ENCODE measurements at places on chromosomes 4 and X.

DNA sequence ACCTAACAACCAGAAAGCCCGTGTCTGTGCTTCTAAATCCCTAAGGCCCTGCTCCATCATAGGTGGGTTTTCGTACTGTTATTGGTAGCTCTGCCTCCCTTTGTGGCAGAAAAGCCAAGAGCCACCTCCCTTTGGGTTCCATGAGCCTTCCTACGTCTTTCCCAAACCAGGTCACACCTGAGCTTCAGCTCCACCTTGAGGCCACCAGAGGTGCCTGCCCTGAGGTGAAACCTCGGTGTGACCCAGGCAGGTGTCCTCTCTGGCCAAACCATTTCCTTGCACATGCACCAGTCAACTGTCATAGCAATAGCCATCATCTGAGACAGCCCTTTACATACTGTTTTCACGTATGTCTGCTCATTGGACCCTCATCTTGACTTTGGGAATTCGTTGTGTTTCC lies 188.0 kb upstream of the RBPJ start:
- DNase-seq: peak; percentile 9

- no peak for DNase-seq
Measured at GRCh38 chr4:99855678-99856077, 38.5 kb downstream of the LAMTOR3 start.

DNA sequence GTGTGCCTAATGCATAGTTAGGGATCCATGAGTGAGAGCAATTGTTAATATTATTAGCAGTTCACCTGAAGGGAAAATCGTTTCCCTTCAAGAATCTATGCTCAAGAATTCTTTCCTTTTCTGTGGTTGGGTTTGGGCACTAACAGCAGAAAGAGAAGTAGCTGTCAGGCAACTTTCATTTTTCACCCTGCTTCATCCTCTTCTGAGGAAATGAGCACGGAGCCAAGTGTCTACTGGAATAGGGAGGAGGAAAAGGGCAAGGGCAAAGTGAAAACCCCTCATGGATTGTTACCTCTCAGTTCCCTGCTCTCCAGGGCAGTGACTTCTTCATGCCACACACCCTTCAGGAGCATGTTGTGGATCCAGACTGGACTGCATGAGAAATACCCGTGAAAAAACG lies 2.6 kb upstream of the HPGDS start:
- DNase-seq: no peak

DNA sequence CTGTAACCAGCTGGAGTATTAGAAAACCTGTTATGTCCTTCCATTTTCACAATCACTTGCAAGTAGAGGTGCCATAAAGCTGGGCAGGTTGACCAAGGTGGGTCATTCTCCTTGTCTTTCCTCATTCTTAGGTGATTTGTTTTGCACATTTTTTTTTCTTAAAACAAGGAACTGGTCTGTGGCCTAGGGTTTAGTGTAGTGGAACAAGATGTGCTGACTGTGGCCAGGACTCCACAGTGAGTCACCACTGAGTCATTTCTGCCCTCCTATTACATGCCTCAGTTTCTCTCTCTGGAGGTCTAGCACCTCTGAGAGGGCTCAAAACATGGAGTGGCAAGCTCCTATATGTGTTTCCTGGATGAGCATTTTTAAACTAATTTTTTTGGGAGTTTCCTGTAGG lies 355.9 kb downstream of the GPM6A start:
- DNase-seq: no peak

GRCh38 chr4:89598602-89599001 lies 238.4 kb downstream of the SNCA start:
- peak; percentile 15 for DNase-seq

DNA sequence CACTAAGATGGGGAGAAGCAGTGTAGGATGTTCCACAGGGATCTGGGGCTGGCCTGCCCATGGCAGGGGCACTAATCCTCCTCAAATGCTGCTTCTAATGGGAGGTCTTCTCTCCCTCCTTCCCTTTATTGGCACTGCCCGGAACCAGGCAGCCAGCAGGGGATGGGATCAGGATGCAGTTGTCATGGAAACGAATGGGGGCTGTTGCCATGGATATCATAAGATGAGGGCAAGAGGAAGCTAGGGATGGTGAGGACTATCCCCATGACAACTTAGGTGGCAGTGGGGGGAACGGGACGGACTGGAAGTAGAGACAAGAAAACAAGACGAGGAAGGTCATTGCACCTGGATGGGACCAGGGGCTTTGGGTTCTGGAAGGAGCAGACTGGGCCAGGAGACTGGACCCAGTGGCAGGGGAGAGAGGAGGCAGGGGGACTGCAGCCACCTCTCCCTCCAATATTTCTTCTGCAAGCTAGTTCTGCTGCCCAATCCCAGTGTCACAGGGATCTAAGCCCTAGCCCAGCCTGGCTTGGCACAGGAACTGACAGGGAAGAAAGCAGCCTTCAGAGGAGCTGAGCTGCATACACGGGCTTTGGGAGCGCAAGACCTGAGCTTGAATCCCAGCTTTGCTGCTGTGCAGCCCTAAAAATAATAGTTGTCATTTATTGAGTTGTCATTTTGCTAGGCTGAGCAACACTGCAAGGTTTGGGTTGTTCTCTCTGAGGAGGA lies 19.0 kb downstream of the IQSEC2 start:
- no peak for DNase-seq

- no peak for DNase-seq
Measured at GRCh38 chr4:119748853-119749252, 120.2 kb upstream of the PDE5A start.

DNA sequence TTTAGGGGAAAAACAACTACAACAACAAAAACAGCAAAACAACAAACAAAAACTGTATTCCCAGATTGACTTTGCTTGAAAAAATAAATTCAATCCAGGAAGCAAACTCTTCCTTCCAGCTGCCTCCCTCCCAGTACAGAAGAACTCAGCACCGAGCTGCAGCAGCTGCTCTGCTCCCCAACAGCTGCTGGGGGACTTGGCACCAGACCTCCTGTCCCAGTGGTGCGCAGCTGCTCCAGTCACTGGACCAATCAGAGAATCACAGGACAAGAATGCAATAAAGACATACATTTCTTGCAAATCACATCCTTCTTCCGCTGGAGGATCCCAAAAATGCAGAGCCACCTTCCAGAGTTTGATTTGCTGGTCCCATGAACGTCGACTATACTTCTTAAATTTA lies 11.8 kb upstream of the FAM53A start:
- DNase-seq: no peak

DNA sequence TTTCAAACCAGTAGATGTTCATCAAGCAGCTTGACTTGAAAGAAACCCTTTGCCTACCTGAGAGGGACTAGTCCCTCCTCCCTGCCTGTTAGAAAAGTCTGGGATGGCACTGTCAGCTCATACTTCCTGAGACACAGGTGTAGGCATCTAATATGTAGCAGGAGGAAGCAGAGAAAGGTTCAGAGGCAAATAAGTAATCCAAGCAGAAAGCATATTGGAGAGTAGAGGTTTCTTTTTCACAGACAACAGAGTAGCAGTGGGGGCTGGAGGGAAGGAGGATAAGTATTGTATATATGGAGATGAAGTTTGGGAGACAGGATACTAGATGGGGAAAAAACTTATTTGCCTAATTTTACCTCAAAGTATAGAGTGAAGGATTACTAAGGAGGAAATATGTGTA lies 81.5 kb downstream of the FNIP2 start:
- DNase-seq: no peak

DNA sequence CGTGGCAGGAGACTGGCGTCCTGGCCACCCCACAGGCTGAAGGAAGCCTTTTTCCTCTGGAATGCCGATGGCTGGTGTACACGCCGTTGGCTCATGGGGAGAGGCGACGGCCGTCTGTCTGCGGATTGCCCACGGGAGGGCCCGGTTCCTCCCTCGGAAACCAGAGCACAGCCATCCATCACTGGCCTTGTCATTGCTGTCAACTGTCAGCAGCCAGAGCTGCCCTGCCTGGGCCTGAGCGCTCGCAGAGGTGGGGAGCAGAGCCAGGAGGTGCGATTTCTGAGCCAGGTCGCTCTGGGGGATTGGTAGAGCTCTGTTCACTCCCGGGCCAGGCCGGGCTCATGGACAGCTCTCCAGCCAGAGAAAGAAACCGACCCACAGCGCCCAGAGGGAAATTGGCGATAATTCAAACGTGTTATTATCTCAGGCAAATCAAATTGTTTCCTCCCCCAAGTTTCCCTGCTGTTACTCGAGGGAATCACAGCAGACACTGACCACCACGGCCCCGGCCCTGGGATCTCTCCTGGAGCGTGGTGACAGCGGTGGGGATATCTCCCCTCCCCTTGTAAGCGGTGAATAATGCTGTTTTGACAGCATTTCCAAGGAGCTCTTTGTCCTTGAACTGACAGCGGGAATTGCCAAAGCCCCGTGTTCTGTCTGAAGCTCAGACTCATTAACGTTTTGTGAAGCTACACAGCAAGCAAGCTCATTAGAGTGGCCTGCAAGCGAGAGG lies 220.9 kb upstream of the PSAPL1 start:
- no peak for DNase-seq

- DNase-seq: peak; percentile 9
Measured at GRCh38 chr4:182642831-182643230, 274.4 kb downstream of the DCTD start.

- DNase-seq: no peak
Measured at GRCh38 chr4:108107729-108108382, 60.9 kb downstream of the LEF1 start.

- DNase-seq: no peak
Measured at GRCh38 chr4:142095886-142096605, 459.7 kb downstream of the IL15 start.

GRCh38 chrX:85004255-85004654 lies 578 bp downstream of the APOOL start:
- no peak for DNase-seq

DNA sequence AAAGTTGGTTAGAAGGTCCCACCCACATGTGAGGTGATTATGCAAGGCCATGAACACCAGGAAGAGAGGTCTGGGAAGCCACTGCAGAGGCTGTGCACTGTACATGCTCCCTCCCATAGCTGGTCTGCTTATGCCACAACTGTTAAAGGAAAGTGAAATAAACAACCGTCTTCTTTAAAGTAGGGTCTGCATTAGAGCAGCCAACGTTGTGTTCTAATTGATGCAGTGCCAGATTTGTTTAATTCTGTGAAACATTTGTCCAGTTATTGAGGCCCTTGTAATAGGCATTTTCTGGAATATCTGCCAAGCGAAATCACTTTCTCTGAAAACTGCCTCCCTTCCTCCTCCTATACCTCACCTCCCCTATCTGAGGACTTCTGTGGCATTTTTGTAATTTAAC lies 224.0 kb upstream of the LNX1 start:
- DNase-seq: no peak

DNA sequence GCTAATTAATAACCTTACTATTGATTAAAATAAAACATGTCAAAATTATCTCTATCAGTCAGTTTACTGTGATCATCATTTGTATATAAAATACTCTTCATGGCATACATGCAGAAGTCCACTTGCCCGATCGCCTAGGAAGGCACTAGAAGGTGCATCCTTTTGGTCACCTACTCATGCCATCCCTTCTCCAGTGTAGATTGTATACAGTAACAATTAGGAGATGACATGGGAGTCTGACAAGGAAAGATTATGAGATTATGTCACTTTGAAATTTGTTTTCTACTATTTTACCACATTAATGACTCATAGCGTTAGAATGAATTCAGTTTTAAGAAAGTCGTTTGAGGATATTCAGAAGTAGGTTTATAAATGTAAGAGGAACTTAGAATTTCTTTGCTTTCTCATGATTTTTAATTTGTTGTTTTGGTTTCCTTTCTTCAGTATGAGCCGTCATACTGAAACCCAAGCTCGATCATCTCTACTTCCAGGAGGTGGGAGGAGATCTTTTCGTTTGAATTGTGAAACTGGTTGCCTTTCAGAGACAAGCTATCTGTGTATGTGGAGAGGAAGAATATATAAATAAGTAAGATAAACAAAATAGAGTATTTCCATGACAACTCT lies 51.1 kb upstream of the UNC5C start:
- DNase-seq: no peak

DNA sequence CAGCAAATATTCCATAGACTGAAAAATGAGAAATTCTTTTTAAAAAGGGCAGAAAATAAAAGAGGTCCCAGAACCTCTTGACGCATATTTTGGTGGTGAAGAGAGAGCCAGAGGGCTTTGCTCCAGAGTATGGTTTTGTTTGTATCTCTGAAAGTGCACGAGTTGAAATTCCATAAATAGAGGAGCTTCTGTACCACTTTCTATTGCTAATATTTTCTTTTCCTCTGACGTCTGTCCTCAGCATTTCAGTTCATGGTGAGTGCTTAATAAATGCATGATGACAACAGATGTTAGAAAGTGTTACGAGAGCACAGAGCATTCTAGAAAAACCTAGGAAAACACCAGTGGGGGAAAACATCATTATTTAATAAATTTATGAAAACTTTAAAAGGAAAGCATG lies 145.6 kb downstream of the AMELX start:
- DNase-seq: no peak

DNA sequence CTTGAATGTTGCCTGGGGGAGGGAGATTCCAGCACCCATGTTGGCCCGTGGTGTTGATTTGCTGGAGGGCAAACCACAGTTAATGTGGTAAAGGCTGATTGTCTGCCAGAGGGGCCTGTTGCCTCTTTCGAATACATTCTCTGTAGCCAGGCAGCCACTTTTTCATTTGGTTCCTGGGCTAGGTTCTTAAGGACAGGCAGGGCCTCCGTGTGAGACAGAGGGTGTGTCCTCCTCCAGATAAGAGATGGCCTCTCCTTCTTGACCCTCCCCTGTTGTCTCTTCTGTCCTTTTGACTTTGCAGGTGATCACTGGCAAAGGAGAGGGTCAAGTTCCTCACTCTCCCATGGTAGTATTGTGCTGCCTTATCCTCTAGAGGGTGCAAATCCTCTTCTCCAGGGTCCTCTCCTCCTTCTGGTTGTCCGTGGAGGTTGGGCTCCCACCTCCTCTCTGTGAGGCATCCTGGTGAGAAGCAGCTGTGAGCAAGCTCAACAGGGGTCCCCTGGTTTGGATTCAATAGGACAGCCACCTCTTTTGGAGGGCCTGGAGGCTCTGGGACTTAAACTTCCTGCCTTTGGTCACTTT lies 44.9 kb downstream of the ZNF182 start:
- DNase-seq: peak; percentile 21

DNA sequence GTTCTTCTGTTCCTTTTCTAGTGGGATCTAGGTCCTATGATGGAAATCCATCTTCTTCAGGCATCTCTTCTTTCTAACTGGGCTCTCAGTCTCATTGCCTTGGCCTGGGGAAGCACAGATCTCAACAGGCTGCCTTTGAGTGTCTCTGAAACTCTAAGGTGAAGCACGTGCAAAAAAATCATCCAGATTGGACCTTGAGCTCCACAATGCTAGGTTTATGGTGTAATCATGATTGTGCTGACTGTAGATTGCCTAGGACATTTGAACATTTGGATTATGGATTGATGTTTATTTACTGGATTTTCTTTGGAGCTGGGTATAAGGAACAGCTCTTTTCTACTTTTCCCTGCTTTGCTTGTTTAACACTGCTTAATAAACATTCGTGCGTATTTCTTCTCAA lies 191.5 kb upstream of the NR3C2 start:
- no peak for DNase-seq

- no peak for DNase-seq
Measured at GRCh38 chr4:118985170-118986000, 96.7 kb downstream of the SYNPO2 start.

GRCh38 chr4:87505862-87506261 lies 23.3 kb downstream of the SPARCL1 start:
- no peak for DNase-seq

- DNase-seq: no peak
Measured at GRCh38 chr4:118994030-118994429, 105.4 kb downstream of the SYNPO2 start.

- DNase-seq: no peak
Measured at GRCh38 chr4:105966051-105966450, 70.8 kb downstream of the NPNT start.

Data from HepG2 (cell line).